ENCODE measurements at places on chromosomes 1 and 21.

- DNase-seq = no peak
Observed at GRCh38 chr1:109207467-109208103, 6.1 kb upstream of the SARS1 start.

DNA sequence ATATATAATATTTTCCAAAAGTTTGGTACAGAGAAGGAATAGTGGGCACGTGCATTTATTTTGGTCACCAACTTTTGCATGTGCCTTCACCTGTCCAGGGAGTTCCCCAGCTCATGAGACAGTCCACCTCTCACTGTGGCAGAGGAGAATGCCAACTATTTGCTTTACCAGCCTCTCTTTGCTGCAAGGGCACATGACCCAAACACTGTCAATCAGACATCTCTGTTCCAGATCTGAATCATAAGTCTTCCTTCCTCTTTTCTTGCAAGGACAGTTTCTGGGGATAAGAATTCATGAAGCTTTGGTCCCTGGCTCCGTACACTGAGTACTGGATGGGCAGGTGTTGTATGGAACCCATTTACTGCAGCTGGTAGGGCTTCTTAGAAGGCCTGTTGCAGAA is 38.6 kb downstream of the C1orf87 start:
- DNase-seq = no peak

- no peak for DNase-seq
Observed at GRCh38 chr1:43947061-43947873, 517 bp downstream of the IPO13 start.

DNA sequence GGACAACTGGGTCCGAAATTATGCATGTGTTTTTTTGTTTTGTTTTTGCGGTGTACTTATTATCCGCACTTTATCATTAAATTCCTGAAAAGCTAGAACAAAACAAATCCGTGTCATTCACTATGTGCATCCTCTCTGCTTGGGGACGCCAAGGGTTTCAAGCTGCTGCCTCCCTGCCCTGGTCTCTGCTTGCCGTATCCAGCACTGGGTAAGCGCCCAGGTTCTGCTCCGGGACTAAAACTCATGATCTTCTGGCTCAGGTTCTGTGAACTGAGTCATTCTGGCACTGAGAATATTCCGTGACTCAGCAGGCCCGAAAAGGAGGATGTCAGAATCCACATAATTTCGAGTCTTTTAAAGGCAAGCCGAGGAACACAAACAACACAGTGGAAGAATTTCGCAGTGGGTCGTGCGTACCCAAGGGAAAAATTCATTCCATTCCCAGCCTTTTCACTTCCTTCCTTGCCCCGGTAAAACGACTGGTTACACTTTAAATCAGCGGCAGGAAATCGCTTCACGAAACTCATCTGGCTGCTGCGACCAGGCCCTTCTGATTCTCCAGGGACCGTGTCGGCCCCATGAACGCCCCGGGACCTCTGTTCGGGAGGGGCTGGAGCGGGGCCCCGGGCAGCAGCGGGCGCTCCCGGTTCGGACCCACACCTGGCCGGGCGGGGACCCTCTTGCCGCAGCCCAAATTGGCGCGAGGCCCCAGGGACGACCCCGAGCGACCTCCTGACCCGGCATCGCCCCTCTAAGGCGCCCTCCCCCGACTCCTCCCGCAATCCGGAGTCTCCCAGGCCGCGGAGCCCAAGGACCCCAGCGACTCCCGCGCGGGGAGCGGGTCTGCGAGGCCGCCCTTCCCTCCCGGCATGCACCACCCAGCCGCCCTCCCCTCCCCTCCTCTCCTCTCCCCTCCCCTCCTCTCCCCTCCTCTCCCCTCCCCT is 746 bp upstream of the LAMC1 start:
- no peak for DNase-seq

DNA sequence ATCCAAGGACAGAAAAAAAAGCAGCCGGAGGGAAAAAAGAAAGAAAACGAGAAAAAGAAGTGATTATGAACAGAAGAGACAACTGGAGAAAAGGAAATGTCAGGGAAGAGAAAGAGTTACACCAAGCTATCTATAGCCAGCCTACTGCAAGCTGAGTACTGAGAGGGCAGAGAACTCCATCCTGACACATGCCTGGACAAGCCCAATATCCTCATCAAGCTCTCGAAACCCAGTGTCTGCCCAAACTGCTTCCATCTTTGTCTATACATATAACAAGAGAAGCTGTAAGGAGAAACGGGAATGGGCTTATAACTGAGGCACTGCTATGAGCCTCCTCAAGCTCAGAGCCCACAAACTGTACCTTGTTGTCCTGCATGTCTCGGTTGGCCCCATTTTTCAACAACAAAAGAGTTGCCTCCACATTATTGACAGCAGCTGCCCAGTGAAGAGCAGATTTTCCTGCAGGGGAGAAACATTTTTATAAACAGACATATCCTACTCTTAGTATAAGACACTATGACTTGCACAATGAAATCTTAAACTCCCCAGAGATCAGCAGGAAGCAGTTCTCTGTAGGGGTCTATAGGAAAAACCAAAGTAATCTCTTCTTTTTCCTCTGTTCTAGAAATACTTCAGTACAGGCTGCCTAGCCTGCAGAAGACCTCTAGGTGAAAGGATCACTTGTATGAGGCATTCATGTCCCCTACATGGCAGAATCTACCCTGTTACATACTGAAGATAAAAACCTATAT is 21.2 kb upstream of the ADAM30 start:
- no peak for DNase-seq

DNA sequence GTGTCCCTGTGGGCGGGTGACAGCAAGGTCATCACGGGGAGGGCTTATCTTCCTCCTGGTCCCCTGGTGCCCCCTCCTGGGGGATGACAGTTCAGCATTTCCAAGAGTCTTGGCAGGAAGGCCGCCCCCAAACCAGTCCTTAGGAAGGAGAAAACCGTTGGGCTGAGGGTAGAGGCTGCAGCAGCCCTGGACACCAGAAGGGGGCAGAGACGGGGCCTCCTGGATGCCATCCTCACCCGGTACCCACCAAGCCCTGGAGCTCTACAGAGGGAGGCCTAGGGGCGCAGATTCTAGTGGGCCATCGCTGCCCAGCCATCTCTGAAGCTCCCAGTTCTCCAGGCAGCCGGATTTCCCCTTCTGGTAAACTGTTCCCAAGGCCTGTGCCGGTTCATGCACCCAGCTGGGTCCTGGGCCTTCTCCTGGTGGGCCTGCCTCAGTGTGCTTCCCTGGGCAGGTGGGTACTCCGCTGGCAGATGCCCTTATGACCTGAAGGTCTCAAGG is 14.8 kb upstream of the ZNF669 start:
- no peak for DNase-seq

DNA sequence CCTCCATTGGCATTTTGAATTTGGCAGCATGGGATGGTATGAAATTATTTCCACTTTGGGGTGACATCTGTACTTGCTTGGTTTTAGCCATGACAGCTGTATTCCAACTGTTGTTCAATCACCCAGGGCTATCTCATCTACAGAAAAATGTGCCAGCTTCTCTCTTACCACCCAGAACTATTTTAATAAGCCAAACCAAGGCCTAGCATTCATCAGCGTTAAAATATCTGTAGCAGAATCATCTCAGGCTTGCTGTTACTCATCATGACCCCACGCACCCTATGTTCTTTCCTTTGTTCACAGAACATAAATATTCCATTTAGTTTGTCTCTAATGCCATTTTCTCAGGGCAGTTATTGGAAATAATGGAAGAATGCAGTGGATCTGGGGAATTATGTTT is 49.8 kb downstream of the GIPC2 start:
- no peak for DNase-seq

DNA sequence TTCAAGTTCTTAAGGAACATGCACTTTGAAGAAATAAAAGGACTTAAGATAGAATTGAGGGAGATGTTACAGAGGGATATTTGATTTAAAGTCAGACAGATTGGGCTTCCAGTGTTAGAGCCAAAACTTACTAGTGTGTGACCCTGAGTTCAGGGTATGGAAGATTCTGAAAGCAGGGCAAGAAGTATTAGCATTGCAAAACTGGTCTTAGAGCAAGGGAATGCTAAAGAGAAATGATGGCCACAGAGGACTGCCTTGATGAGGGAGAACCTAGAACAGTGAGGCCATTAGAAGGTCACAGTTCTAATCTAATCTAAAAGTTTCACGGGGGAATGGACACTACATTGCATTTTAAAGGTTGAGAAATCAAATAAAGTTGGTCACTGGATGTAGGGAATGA is 45.5 kb downstream of the UROD start:
- no peak for DNase-seq

GRCh38 chr1:150236614-150237100 is 745 bp upstream of the ANP32E start:
- no peak for DNase-seq

DNA sequence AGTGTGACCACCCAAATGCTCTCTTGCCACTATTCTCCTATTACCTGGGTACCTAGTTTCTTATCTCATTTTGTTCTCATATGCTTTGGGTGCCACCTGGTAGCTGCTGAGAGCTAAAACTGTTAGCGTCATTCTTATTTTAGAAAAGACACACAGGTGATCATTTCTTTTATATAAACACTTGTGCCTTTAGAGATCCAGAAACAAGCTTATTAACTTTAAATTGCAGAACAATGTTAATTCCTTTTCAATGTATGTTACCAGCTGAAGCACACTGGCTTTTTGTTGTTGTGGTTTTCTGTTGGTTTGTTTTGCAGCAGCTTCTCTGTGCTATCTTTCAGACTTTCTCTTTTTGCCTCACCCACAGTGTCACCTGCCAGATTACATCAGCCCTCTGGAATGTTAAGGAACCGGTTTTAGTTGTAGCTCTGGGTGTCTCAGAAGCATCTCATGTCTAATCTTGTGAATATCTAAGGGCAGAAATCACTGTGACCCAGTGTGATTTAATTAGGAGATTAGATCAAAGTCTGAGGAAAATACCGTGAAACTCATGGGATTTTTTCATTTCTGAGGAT is 43.4 kb upstream of the SLC19A2 start:
- DNase-seq = peak; percentile 31

GRCh38 chr1:6367381-6368012 is 26.1 kb downstream of the ACOT7 start:
- no peak for DNase-seq

GRCh38 chr21:30713766-30714165 is 4.8 kb downstream of the KRTAP21-3 start:
- DNase-seq = no peak

GRCh38 chr1:91511386-91511785 is 10.7 kb downstream of the CDC7 start:
- DNase-seq = no peak

- DNase-seq = no peak
Observed at GRCh38 chr1:199746666-199747384, 280.7 kb upstream of the NR5A2 start.

DNA sequence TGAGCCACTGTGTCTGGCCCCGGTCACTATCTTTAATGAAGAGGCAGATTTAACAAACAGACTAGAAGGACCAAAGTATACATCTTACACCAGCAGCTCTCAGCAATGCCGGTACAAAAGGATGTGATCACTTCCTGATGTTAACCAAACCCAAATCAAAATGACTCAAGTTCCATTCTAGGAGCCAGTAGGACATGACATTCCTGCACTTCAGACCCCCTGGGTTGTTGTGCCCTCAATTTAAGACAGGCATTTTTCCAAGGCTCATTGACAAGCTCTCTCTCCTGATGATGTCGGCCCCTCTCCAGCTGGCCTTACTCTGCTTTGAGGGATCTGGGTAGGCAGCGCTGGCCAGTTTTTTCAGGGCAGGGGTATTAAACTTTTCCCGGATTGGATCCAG is 35.1 kb downstream of the YARS1 start:
- no peak for DNase-seq

GRCh38 chr1:59502009-59502691 is 205.3 kb downstream of the FGGY start:
- no peak for DNase-seq

GRCh38 chr1:160810486-160810885 is 14.5 kb downstream of the LY9 start:
- DNase-seq = no peak

- DNase-seq = no peak
Observed at GRCh38 chr1:25874635-25875153, 814 bp downstream of the PAQR7 start.

DNA sequence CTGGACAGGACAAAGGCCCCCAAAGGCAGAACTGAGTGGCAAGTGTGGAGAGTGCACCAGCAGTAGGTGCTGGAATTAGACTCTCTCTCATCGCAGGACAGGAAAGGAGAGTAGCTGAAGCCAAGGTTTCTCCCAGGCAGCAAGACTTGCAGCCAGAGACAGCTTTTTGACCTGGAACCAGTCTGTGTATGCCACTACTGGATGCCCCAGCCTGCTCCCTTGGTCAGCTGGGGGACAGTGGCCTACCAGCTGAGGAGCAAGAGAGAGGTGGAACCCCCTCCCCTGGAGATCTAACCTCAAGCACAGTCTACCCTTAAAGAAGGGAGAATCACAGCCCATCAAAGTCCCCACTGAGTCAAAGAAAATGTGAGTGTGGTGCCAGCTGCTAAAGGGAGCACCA is 375.7 kb downstream of the KCNH1 start:
- no peak for DNase-seq

DNA sequence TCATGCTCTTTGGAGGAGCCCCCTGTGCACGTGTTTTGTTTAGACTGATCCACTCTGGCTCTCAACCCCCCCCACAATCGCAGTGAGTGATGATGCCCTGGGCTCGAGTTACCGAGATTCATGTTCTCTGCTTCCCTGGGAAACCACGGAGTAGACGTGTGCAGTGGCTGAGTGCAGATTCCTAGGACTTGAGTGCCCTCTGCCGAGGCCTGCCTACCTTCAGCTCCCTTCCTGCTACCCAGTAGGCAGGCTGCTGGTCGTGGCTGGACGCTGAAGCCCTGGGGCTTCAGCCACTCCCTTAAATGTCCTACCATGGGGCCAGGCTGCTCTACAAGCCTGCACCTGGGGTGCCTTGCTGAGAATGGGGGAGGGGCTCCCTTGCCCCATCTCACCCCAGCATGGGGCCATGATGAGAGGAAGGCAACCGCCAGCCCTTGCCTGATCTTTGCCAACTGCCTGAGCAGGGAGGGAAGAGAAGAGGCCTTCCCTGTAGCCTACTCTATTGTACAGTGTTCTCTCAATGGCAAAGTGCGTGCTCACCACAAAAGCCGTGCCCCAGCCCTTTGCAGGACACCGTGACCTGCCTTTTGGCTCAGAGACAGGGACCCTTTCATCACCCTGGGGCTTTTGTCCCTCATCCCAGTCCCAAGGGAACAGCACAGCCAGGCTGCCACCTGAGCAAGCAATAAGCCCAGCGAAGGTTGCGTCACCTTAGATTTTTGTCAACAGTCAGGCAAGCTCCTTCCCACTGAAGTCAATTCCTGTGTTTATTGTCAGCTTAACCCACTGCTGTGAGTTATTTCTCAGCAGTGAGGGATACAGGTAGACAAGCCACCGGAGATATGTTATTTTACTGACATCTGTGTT is 4.1 kb upstream of the GRIK3 start:
- DNase-seq = no peak

GRCh38 chr1:100530880-100531487 is 7.0 kb upstream of the GPR88 start:
- peak; percentile 17 for DNase-seq

DNA sequence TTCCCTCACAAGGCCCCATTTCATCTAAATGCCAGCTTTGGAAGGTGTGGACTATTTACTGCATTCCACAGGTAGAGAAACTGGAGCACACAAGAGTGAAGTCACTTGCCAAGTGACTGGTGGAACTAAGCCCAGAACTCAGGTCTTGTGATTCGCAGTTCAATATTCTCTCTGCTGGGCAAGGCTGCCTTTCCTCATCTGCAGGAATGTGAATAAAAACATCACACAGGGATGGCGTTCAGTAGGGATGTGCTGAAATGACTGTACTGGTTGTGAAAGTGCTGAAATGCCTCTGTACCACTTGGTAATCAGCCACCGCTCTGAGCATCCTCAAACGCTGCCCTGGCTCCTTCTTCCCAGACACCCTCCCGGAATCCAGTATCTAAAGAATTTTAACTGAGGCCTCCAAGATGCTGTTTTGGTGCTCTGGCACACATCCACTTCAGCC is 145.6 kb downstream of the HIVEP3 start:
- DNase-seq = no peak
